ENCODE measurements at places on chromosomes 16 and 17.

- no peak for DNase-seq
Observed at GRCh38 chr16:82987767-82988166, 361.0 kb downstream of the CDH13 start.

GRCh38 chr16:89323120-89323960 lies 105.8 kb downstream of the ZNF778 start:
- DNase-seq: no peak

DNA sequence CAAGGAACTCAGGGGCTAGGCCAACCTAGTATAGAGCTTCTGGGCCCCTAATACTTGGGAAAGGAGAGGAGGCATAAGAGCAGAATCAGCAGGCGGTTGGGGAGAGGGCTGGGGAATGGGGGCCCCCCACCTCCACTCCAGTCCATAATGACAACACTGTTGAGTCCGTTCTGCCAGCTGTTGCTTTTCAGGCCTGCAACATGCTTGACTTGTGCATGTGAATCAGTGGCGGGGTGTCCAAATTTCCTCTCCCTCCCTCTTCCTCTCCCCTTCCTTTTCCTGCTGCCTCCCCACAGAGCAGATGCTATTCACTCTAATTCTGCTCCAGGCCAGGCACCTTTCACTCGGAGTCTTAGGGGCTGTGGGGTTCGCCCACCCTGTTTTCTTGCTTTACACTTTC lies 31.7 kb downstream of the SGSM2 start:
- DNase-seq: no peak

- no peak for DNase-seq
Observed at GRCh38 chr17:11241611-11242226, 706 bp downstream of the SHISA6 start.

GRCh38 chr17:51718983-51719382 lies 439.5 kb downstream of the CA10 start:
- DNase-seq: no peak

DNA sequence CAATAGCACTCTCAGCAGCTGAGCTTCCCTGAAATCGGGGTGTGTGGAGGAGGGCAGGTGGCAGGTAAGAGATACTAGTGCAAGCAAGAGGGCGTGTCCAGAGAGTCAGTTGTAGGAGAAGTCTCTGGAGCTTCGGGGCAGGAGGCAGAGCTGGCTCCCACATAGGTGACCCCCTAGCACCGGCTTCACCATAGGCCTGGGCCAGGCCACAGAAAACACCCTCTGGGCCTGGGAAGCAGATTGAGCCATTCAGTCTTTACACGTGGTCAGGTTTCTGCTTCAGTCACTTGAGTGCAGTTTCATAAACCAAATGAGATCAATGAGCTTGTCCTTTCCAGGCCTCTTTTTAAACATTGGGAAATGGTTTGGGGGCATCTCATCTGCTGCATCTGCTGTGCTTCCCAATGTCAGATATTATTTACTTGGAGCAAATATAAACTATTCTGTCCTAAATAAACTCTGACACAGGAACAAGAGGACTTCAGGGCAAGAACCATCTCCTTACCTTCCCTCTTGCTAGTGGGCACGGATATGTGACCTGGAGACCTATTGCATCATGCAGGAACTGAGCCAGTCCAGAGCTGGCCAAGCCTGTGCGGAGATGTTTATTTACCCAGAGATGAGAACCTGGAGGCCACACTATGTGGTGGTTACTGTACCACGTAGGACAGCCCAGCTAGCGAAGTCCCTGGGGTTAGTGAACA lies 16.1 kb downstream of the CCR7 start:
- DNase-seq: no peak

GRCh38 chr16:276426-277077 lies 808 bp upstream of the RGS11 start:
- DNase-seq: no peak

Data from head of caudate nucleus (tissue), 42 donors.